ENCODE measurements at places on chromosomes 3 and 15.

DNA sequence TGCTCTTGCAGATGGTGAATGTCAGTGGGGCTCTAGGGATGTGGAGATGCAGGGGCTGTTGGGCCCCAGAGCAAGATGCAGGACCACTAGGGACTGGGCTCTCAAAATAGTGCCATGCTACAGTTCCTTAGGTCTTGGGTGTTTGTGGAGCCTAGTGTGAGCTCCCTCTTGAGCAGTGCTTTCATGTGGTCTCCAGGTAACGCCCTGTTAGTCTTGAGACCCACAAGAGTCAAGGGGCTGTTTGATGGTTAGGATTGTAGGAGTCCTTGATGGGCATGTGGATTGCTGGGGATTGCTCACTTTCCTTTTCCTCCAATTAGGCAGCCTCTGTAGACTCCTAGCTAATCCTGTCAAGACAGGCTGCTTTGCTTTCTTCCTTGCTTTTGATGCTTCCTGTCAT lies 56.0 kb downstream of the CCDC66 start:
- DNase-seq: no peak

DNA sequence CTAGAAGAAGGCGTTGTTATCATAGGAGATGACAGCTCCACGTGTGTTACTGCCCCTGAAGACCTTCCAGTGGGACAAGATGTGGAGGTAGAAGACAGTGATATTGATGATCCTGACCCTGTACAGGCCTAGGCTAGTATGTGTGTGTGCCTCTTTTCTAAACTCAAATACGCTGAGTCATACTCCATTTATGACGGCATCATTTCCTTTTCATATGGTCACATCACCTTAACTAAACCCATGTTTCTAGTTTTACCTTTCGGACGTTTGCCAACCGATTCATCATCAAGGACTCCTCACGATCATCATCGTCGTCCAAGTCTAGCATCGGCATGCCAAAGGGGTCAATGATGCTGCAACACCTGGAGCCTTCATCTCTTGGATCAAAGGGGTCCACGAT lies 149.0 kb downstream of the CBLB start:
- no peak for DNase-seq

DNA sequence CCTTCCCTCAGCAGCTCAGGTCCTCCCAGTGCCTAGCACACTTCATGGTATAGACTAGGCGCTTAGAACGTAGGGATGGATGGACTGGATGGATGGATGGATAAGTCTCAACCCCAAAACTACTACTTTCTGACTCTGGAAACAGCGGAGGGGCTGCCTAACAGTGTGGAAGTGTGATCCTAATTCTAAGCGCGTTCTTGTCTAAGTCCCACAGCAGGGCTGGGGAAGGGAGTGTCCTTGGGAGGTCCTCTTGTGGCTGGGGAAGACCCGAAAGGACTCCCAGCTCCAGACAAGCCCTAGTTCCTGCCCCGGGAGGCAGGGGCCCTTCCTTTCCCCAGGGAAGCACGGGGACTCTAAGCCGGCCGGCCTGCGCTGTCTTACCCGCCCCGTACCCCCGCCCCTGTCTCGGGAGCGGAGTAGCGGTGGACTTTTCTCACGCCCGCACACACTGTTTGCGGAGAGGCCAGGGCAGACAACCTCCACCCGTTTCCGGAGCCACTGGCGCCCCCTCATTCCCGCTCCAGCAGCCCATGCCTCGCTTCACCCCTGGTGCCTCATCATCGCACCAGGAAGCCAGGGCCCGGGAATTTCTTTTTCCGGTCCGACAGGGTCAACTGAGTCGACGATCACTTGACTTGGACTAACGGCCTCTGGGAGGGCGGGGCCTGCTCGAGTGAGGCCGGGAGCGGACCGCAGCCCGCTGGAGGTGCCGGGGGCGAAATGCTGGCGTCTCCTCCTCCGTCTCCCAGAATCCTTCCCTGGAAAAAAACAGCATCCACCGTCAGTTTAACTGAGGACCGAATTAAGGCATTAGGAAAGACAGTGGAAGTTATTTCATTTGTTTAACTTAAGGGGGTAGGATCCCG lies 133.3 kb downstream of the TBC1D2B start:
- no peak for DNase-seq

DNA sequence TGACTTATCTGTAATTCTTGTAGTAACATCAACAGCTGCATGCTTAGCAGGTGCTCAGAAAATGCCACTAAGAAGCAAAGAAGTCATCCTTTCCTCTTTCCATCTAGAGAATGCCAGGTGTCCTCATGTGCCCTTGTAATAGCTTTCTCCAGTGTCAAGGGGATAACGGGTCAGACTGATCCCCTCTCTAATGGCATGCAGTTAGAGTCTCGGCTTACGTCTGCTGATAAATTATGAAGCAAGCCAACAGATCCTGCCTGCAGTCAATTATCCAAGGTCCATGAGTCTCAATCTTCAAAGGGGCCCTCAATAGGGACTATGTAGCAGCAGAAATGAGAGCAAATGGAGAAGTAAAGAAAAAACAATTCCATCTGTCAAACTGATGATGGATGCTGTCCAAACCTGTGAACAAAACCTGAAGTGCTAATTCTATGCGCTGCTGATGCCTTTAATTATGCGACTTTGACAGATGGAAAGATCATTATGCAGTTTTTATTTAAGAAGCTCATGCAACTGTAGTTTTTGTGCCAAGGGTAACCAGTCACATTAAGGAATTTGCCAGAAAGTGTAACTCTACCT lies 162.8 kb upstream of the PEX5L start:
- no peak for DNase-seq

DNA sequence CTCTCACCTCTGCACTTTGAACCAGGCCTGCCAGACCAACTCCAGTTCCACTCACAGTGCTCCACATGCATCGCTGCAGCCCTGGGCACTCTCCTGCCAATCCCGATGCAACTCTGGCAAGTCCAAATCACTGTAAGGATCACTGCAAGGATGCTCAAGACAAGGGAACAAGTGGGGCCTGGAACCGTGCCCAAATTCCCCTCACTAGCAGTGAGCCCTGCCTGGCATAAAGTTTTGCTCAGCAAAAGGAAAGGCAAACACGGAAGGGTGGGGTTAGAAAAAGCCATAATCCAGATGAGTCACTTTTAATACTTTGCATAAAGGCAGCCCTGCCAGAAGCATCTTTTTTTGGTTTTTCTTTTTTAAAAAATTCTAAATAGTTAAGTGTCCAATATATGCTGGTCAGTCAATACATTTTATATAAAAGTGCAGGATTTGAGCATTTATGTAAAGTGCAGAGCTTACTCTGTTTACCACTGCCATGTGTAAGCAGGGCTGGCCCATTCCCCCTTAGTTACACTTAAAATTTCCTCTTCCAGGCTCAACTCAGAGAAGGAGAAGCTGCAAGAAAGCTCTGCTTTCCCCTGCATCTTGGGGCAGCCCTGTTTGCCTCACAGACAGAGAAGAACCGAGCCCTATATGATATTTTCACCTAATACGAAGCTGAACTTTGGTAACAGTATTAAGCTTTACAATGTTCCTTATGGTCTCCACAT lies 102.2 kb downstream of the CD47 start:
- DNase-seq: no peak

GRCh38 chr3:4830586-4830914 lies 148.7 kb upstream of the BHLHE40 start:
- no peak for DNase-seq

GRCh38 chr15:77633134-77633912 lies 611 bp upstream of the LINGO1 start:
- peak; percentile 28 for DNase-seq

DNA sequence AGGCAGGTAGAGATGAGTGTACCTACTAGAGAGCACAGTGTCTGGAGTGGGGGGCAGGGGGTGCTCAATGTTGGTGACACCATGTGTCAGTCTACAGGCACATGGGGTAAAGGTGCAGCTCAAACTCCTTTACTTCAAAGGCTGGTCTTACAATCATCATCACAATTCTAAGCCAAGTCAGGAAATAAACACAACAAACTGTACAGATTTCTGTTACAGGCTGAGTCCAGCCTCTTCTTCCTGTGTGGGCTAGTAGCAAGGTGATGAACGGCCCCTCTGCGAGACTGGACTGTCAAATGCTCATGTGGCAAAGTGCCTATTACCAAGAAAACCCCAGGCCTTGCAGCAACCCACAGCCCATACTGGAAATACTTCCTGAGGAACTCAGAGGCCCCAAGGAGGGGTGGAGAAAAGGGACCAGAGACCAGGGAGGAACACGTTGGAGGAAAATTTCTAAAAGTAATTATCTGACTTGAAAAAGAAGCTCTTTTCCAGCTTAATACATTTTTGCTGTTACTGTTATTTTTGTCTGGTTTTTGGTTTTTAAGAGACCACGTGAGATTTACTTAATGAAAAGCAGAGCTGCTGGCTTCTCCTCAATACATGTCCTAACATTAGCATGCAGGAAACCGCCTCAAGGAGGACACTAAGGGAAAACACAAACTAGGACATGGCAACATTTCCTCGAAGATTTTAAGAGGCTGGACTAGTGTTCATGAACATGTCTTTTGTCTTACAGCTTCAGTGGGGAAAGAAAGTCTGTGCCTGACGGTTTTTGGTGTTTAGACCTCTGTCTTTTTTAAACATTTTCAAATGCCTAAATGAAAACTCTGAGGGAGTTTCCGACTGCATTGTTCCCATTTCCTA lies 29.5 kb downstream of the TBC1D2B start:
- DNase-seq: peak; percentile 71

Data from skeletal muscle cell (primary cell).